ENCODE measurements at places on chromosomes 4 and X.

DNA sequence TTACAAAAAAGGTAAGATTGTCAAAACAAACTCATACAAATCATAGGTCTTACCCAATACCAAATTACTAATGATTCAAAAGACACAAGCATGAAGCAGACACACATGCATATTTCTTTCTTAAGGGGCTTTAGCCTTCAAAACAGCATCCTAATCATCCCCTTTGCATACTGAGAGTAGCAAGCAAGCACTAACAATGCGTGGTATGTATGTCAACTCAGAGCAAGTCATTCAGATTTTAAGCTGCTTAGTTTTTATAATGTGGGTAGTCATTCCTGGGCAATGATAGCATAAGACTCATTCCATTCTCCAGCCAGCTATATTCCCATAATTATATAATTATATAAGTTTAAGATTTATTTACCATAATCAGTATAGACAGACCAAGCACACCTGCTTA lies 219.6 kb downstream of the DKK2 start:
- DNase-seq = no peak

DNA sequence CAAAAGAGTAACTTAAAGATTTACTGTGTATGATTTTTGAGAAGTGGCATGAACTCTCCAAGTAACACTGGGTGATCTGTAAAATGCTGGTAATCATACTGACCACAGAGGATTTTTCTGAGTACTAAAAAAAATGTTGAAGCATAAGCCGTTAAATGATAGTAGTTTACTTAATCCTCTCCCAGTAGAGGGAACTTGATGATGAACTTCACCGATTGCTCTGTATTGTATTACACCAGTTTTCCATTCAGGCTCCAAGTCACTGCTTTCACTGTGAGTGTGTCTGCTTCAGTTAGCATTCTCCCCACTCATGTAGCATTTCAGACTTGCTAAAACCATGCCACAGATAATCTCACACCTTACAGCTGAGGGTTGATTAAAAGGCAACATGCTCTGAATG lies 294.1 kb downstream of the GBA3 start:
- DNase-seq = no peak

DNA sequence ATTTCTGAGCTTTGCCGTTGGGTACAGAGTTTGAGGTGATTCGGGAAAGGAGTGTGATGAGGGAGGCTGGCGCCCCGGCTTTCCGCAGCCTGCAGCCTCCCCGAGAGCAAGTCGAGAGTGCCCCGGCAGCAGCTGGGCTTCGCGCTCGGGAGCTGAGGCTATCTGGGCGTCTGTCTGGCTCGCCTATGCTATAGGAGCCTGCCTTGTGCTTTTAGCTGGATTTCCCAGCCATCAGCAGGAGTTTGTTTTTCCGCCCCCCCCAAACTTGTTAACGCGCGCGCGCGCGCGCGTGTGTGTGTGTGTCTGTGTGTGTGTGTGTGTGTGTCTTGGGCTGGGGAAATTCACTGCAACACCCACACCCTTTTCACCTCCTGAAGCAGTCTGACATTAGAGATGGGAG lies 765 bp upstream of the DGKK start:
- no peak for DNase-seq

DNA sequence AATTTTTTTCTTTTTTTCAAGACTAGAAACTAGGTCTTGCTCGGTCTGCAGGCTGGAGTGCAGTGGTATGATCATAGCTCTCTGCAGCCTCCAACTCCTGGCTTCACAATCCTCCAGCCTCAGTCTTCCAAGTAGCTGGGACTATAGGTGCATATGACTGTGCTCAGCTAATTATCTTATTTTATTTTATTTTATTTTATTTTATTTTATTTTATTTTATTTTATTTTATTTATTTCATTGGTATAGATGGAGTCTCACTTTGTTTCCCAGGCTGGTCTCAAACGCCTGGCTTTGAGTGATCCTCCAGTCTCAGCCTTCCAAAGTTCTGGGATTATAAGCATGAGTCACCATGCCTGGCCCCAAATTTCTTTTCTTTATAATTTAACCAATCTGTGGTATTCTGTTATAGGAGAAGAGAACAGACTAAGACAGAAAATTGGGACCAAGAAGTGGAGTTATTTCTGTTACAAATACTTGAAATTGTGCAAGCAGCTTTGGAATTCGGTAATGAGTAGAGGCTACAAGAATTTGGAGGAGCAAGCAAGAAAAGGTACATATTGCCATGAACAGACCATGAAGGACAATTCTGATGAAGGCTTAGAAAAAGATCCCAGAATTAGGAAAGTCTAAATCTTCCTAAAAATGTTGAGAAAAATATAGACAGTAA lies 4.0 kb upstream of the PRDM5 start:
- DNase-seq = no peak

DNA sequence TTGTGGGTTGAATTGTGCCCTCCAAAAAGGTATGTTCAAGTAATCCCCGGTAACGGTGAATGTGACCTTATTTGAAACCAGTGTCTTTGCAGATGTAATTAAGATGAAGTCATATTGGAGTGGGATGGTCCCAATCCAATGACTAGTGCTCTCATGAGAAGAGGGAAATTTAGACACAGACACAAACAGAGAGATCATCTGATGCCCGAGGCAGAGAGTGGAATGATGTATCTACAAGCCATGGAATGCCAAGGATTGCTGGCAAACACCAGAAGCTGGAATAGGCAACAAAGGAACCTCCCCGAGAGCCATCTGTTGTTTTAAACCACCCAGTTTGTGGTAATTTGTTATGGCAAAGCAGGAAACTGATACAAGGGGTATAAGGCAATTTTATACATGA lies 35.1 kb downstream of the RPS6KA3 start:
- no peak for DNase-seq

- no peak for DNase-seq
These were observed 19.7 kb downstream of the CENPI start for GRCh38 chrX:101117701-101118100.

- DNase-seq = peak; percentile 44
These were observed 58.5 kb downstream of the ASMT start for GRCh38 chrX:1673337-1673736.

DNA sequence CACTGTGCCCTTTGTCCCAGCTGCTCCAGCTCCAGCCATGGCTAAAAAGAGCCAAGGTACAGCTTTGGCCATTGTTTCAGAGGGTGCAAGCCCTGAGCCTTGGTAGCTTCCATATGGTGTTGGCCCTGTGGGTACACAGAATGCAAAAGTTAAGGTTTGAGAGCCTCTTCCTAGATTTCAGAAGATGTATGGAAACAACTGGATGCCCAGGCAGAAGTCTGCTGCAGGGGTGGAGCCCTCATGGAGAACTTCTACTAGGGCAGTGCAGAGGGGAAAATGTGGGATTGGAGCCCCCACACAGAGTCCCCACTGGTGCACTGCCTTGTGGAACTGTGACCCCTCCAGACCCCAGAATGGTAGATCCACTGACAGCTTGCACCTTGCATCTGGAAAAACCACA lies 70.9 kb upstream of the MSX1 start:
- DNase-seq = no peak

DNA sequence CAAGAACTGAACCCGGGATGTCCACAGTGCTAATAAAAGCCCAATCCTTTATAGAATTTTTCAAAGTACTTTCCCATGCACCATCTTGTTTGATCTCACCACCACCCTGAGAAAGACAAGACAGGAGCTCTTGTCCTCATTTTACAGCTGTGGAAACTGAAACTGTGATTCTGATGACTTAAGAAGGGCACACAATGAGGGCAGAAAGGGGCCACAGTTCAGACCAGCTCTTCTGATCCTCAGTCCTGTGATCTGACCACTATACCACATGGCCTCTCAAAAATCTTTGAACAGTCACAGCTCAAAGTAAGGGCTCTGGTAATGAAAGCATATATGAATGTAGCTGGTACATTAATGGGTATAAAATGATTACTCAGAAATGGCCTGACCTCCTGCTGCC lies 127.3 kb upstream of the CPEB2 start:
- no peak for DNase-seq

DNA sequence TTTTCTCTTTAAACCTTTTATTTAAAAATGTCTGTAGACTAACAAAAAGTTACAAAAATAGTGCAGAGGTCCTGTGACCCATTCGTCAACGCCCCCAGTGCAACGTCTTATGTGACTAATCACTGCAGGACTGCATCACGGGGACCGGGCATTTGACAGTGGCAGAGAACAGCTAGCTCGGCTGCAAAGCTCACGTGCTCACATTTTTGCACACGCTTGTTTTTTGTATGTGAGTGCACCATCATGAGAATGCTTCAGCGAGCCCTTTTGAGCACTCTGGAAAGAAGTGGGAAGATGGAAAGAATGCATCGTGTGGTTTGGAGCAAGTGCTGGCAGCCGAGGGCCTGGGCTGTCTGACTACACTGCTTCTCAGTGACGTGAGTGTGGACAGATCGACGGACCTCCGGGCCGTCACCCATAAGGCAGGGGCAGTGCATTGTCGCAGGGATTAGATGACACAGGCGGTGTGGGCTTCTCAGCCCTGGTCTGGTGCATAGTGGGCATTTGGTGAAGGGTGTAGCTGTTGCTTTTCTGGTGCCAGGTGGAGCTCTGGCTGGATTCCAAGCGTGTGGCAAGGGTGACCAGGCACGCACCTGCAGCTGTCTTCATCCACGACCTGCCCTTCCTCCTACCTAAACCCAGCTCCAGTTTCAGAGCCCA lies 17.7 kb downstream of the SPON2 start:
- peak; percentile 36 for DNase-seq

GRCh38 chr4:181364504-181364903 lies 878.7 kb upstream of the TENM3 start:
- DNase-seq = no peak

DNA sequence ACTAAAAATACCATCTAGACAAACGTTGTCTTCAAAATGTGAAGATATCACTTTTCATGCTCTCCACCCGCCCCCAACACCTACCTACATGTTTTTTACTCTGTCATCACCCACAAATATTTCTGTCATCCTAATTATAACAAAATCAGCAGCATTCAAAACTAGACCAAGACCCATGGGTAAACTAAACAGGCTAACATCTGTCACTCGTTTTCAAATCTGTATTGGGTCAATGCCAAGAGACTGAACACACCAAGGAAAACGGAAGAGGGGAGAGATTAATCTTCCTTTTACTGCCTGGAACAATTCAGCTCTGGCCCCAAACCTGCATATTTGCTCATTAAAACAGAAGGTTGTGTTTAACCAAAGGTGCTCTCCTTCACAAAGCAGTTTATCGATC lies 17.5 kb downstream of the FAM184B start:
- no peak for DNase-seq

GRCh38 chr4:59063015-59063720 lies 1953.0 kb upstream of the IGFBP7 start:
- no peak for DNase-seq

- no peak for DNase-seq
These were observed 159.9 kb downstream of the SCFD2 start for GRCh38 chr4:53205970-53206369.

GRCh38 chrX:135436966-135437866 lies 15.5 kb downstream of the SMIM10L2A start:
- DNase-seq = no peak

GRCh38 chr4:1730532-1731135 lies 9.3 kb downstream of the TACC3 start:
- no peak for DNase-seq

DNA sequence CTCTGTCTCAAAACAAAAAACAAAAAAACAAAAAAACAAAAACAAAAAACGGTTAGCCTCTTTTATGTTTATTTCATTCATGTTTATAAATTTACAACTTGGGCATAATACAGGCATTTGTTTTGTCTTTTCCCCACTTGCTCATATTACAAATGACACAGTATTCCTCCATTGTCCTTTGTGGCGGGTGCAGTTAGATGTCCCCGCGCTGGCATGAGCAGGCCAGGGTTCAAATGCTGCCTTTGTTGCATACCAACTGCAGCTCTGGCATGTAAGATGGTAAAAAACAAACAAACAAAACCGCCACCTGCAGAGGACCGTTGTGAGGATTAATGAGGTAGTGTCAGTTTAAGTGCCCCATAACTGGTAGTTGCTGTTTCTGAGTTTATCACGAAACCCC lies 16.1 kb upstream of the HPF1 start:
- DNase-seq = no peak

DNA sequence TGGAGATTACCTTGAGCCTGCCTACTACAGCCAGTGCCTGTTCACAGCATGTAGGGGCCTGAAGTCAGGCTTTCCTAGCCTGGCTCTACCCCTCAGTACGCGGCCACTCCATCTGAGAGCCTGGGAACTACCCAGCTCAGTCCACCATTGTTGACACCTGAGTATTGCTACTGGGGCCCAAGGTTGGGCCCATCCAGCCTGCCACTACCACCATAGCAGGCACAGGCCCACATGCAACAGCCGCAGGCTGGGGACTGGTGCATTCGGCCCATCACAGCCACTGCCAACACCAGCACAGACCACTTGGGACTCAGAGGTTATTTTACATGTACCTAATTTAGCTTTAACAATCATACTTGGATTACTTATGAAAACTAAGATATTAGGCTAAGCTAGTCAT lies 314.0 kb downstream of the GALNTL6 start:
- no peak for DNase-seq

DNA sequence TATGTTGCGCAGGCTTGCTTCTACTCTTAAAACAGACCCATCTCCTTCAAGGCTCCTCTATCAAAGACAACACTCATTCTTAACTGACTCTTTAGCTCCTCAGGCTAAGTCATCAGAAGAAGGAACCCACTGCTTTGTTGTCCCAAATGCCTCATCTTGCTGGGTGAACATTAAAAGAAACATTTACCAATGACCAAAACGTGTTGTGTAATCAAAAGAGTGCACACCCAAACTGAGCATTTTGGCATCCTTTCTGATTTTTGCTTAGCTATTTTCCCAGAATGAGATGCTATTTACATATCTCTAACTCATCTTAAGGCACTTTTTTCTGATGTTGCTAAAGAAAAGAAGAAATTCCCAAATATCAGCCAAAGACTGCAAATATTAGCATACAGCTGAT lies 131.7 kb upstream of the VCX3A start:
- no peak for DNase-seq

GRCh38 chrX:72392816-72393800 lies 87.4 kb upstream of the CITED1 start:
- DNase-seq = no peak

- DNase-seq = no peak
These were observed 204.8 kb downstream of the VEGFC start for GRCh38 chr4:176587920-176588319.

DNA sequence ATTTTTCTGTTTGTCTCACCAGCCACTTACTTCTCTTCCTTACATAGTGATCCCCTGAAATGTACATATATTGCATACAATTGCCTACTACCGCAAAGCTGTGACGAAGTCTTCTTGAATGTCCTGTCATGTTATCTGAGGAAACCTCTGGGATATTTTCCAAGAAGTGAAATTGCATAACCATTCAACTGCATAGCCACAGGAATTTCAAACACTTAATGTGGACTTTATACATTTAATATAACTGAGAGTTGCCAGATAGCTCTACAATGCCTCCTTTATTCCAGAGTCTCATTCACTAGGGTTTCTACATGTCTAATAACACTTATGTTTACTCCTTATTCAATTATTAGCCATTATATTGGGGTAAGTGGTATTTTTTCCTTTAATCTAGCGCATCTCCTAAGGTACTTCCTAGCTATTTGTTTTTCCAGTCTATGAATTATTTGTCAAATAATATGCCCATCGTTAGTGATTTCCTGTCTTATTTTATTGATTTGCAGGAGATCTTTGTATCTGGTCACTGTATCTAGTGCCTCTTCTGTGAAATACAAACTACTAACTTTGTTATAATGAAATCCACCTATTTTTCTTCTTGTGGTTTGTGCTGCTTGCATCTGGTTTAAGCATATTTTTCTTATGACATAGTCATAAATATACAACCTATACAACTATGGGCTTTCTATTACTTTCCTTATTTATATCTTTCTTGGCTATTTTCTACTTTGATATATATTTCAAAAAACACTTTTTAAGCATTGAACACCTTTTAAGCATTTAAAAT lies 69.2 kb upstream of the GRID2 start:
- peak; percentile 26 for DNase-seq

Data from Calu3 (cell line).